H54 (cell line): ENCODE measurements at places on chromosomes 3 and 15.
A peak's percentile ranks its signal among the peaks of the same experiment; 100 is the strongest.

DNA sequence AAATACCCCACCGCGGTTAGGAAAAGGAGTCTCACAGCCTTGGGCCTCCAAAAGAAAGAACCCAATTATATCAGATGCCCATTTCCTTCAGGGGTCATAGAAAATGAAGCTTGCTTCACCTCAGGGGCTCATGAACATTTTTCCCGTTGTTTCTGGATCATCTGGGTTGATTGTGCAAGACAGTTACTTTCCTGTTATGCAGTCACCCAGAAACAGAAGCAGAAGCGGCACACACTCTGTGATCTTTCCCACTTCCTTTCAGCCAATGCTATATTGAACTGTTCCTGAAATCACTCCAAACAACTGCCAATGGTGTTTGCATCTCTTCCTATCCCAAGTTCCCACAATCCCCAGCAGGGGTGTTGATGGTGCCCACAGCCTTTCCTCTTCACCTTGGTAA, 295.6 kb upstream of the RASGRP1 start:
- DNase-seq = no peak

GRCh38 chr3:177190756-177191681, 6.3 kb downstream of the TBL1XR1 start:
- DNase-seq = no peak

GRCh38 chr3:57967590-57967989, 40.6 kb upstream of the FLNB start:
- DNase-seq = no peak

DNA sequence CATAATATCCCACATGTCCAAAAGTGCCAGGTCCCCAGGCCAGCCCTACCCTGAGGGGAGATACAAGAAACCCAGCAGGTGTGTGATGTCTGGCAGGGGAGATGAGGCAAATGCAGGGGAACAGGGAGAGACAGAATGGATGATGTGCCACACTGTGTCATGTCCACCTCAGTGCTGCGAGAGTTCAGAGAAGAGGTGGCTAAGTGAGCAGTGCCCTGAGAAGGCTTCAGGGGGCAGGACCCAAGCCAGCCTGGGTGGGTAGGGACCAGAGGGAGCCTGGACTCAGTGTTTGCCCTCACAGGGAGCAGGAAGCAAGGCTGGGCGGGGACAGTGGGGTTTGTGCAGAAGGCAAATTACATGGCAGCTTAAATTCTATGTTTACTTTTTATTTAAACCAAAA, 61.2 kb downstream of the KLHL6 start:
- DNase-seq = no peak

- no peak for DNase-seq
Observed at GRCh38 chr3:73068419-73068818, 7.0 kb downstream of the EBLN2 start.

- DNase-seq = no peak
Observed at GRCh38 chr3:10017636-10018292, 8.5 kb upstream of the FANCD2 start.

DNA sequence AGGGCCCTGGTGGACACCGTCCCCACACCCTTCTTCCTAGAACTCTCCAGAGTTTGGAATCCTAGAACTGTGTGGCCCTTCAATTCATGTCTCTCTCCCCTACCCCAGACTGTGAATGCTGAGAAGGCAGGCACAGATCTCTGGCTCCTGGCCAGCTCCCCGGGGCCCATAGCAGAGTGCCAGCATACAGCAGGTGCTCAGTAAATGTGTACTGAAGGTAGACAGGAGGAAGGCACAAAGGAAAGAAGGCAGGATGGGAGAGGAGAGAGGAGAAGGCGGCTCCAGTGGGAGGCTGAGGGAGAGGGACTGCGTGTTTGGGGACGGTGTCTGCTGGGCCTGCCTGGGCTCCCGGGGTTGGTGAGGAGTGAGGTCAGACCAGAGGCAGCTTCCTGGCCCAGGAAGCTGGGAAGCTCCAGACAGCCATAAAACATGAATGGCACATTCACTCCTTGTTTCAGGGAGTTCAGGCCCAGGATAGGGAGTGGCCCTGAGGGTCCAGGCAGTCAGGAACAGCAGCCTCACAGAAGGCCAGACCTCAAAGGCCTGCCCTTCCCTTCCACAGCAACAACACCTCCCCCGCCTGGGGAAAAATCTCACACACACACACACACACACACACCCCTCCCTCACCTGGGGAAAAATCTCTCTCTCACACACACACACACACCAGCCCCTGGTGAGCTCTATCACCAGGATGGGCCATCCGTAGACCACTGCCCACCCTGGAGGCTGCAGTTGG, 137.1 kb upstream of the PRR20G start:
- no peak for DNase-seq

- no peak for DNase-seq
Observed at GRCh38 chr3:98788651-98789050, 25.5 kb downstream of the ST3GAL6 start.

GRCh38 chr3:167115331-167115934, 264.7 kb downstream of the ZBBX start:
- DNase-seq = no peak

- no peak for DNase-seq
Observed at GRCh38 chr3:129984125-129984524, 9.6 kb downstream of the TRH start.

GRCh38 chr3:53938645-53939044, 47.0 kb upstream of the SELENOK start:
- DNase-seq = peak; percentile 7

DNA sequence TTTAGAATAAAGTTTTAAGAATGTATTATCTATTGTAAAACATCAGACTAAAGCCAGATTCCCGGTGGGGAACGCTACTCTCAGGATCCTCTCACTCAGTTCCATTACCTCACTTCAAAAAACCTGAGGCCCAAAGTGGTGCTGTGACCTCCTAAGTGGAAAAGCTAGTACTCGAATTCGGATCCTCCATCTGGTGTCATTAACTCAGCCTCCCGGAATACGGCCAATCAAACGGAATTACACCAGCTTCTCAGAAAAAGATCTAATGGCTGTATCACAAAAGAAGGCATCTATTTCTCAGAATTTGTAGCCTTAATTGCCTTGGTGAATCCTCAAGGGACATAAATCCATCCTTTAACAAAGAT, 627 bp downstream of the ACAD11 start:
- DNase-seq = no peak

DNA sequence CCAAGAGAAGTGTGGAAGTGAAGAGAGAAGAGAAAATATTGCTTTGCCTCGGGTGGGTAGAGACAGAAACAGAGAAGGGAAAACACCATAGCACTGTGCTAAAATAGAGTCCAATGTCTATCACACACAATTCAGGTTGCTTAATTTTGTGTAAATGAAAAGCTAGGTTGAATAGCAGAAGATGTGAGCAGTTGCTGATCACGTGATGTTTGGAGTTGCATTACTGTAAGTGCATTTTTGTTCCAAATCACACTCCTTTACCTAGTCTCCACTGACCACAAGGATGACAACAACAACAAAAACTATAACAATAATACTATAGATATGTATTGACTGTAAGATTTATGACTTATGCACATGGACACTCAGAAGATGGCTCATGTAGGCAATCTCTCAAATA, 683.2 kb downstream of the AGBL1 start:
- DNase-seq = no peak

DNA sequence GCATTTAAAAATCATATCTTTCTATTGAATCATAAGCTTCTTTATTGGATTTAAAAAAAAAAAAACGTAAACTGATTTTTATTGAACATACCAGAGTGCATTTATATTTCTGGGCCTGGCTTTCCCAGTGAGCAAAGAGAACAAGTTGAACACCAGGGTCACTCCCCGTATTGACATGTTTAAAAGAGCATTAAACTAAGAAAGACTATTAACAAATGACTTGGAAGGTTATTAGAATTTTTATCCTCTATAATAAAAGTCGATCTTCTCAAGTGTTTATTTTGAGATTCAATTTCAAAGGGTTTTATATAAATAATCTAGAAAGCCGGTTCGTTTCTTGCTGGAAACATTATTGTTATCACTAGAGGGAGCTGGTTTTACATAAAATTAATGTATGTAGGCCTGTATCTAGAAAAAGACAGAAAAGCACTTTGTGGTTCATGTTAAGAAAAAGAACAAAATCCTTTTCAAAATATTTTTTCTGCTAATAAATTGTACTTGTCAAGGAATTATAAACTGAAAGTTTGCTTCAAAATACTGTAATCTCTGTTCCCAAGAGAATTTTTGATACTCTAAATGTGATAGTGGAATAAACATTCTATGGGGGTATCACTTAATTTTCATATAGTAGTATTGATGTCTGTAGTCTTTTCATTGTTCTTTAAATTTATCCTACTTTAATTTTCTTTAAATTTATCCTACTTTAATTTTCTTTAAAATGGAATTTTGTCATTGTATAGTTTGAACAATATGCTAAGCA, 321.8 kb upstream of the MME start:
- DNase-seq = no peak
